Stimulated activated effector memory CD8-positive, alpha-beta T cell treated with anti-CD3 and anti-CD28 coated beads, Interleukin-12 subunit alpha, Interleukin-12 subunit beta, amount 100 ng/mL, for 72 hours (primary cell): ENCODE measurements at places on chromosomes 3 and 15.
A peak's percentile ranks its signal among the peaks of the same experiment; 100 is the strongest.

DNA sequence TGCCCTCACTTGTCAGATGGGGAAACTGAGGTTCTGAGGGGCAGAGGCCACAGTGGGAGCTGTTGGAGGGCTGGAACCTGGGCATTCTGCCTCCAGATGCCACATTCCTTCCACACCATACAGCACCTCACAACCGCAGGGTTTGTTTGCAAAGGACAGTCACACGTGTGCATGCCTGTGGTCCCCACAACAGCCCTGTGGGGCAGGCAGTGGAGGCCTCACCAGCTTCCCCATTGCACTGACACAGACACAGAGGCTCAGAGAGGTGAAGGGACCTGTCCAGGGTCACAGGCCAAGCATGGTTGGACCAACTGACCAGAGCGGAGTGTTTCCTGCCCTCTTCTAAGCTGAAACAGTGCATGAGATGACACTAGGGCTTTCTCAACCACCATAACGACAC is 75.2 kb upstream of the SEC13 start:
- DNase-seq, result no peak

- no peak for DNase-seq
Observed at GRCh38 chr3:182248349-182248880, 536.7 kb downstream of the SOX2 start.

DNA sequence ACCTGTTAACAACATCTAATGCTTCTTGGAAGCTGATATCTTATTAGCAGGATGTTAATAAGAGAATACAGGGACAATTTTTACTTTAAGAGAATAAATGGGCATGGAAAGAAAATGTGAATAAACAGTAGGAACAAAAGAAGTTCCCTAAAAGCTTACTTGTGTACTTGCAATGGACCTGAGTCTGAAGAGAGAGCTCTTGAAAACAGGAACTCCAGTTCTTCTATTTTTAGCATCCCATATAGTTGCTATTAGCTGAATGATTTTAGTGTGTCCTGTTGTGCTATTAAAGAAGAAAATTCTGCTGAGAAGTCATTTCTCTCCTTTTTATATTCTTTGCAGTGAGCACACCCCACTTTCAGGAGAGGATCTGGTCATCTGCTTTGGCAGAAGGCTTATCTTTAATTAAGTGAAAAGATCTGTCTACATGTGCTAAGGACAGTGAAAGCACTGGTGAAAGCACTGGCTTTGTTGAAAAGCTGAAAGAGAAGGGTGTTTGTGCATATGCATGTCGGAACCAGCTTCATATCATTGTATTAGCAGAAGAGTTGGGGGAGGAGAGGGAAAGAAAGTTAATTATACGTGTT is 1.4 kb upstream of the ST3GAL6 start:
- DNase-seq, result no peak

DNA sequence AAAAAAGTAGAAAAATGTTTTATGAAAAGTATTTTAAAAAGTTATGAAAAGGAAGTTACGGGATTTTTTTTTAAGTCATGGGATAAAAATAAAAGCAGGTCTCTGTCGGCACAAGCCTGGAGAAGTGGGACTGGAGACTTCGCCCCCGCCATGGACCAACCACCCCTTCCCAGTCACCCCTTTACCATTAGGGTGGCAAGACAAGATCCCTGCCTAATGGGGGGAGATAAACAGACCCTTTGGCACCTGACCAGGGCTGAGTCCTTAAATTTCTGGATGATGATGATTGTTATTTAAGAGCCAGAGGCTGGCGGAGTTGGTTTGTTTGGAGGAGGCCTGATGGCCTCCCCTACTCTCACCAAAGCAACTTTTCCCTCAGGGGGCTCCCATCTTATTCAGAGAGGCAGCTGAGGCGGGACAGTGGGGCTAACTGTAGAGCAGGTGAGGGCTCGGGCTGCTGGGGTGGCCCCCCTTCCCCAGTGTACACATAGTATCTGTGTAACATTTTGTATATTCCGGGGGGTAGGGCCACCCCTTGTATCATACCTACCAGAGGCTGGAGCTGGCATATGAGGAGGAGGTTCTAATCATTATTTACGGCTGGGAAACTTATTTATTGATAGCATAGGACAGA is 74.0 kb downstream of the ADAMTS7 start:
- no peak for DNase-seq

- no peak for DNase-seq
Observed at GRCh38 chr3:42683875-42684598, 1.3 kb upstream of the KLHL40 start.

- no peak for DNase-seq
Observed at GRCh38 chr15:55250392-55250791, 39.2 kb downstream of the RAB27A start.

DNA sequence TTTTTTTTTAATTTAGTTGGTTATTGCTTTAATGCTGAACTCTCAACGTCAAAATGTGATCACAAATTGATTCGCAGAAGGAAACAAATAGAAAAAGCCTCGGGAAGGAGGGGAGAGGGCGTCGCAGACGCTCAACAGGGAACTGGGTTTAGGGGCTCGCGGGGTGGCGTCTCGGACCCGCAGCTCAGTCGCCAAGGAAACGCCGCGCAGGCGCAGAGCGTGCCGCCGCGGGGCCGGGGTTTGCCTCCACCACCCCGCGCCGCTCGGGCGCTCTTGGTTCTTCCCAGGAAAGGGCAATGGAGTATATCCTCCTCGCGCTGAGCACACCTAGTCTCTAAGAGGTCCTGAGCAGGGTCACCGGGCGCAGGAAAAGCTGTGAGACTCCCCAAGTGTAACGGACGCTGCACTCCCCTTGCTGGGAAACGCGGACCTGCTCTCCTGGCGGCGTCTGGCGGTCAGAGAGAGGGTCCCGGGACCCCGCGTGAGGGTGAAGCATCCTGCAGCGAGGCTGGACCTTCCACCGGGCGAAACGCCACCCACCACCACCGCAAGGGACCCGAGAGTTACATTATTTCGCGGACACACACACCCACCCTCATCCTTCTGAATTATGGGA is 753 bp downstream of the PLCH1 start:
- DNase-seq, result peak; percentile 18

DNA sequence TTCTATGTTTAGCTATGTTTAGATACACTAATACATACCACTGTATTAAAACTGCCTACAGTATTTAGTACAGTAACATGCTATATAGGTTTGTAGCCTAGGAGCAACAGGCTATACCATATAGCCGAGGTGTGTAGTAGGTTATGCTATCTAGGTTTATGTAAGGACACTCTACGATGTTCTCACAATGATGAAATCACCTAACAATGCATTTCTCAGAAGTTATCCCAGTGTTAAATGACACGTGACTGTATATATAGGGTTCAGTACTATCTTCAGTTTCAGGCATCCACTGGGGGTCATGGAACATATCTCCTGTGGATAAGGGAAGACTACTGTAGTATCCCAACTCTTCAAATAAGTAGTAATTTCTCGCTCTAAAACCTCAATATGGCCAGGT is 97.4 kb downstream of the TMCC1 start:
- DNase-seq, result no peak

DNA sequence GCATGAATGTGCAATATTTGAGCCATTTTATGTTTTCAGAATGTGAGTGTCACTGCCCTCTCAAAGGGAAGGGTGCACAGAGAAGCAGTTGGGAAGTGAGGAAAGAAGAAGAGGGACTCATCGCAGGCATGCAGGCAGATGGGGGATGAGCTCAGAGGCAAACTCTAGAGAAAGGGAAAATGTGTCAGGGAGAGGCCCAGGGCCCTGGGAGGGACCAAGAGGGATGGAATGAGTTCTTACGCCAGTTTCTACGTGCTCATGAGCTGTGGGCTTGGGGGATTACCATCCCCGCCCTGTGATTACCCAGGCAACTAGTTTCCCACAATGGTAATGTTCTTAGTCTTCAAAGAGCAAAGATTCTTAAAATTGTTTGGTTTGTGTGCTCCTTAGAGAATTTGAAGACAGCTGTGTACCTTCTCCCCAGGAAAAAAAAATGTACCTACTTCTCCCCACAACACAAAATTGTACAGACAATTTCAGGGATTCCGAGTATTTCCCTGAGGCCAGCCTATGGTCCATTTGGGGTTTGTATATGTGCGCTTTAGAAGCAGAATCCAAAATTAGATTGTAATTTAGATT is 17.8 kb downstream of the GCSAM start:
- no peak for DNase-seq

GRCh38 chr3:133023362-133023761 is 14.8 kb upstream of the TMEM108 start:
- no peak for DNase-seq

DNA sequence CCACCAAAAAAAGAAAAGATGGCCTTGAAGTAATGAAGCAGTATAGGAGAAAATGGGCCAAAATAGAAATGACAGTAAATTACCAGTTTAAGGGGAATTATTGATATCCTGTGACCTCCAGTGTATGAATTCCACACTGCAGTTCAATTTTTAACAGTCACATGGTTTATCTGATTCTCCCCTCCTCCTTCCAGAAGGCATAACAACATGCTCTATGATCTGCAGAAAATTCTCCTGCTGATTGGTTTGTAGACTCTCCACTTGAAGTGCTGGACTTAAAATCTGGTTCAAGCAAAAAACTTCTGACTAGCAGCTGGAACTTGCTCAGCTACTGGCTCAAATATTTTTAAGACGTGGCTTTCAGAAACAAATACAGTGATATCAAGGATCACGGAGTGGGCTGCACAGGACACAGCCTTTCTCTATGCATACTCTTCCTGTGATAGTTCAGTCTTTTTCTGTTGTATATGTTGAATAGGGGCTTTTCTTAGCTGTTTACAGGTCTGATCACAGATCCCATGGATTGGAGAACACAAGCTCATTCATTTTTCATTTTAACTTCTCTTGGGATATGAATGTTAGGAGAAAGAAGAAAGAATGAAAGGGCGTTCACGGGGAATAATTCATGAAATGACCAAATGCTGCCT is 211.5 kb downstream of the LSAMP start:
- DNase-seq, result no peak

- DNase-seq, result no peak
Observed at GRCh38 chr3:172713316-172713715, 2.4 kb upstream of the NCEH1 start.

DNA sequence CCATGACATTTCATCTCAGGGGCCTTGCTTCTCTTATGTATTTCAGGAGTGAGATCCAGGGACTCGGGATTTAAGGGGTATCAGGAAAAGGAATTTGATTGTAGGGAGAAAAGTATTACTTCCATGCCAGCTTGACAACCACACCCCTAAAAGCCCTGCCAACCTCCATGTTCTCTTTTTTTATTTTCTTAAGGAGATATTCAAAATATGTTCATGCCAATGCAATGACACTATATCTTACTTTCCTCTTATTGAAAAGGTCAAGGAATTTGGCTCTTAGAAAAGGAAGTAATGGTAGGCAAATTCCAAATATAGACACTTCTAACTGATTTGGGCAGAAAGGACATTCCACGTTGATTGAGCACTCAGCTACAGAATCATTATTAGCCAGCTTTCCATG is 407.5 kb upstream of the NECTIN3 start:
- no peak for DNase-seq

- DNase-seq, result no peak
Observed at GRCh38 chr3:153919773-153920172, 201.4 kb upstream of the ARHGEF26 start.

GRCh38 chr15:58519516-58519915 is 87.7 kb downstream of the LIPC start:
- no peak for DNase-seq

DNA sequence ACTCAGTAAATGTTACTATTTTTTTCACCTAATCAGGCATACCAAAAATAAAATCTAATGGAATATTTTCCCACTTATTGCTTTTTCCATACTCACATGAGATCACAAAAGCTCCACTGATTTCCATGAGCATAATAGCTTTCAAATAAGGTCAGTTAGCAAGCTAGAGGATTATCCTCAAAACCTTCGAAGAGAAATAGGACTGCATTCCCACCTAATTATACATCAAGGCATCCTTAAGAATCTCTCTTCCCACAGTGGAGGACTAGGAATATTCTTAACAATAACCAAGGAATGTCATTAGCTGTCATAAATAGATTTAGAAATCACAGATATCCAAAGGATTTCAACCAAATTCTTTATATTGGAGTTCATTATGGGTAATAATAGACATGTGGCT is 127.9 kb upstream of the STT3B start:
- no peak for DNase-seq

- DNase-seq, result no peak
Observed at GRCh38 chr15:45729141-45729540, 94.3 kb downstream of the SQOR start.

- DNase-seq, result no peak
Observed at GRCh38 chr3:4551051-4551711, 58.0 kb downstream of the ITPR1 start.

DNA sequence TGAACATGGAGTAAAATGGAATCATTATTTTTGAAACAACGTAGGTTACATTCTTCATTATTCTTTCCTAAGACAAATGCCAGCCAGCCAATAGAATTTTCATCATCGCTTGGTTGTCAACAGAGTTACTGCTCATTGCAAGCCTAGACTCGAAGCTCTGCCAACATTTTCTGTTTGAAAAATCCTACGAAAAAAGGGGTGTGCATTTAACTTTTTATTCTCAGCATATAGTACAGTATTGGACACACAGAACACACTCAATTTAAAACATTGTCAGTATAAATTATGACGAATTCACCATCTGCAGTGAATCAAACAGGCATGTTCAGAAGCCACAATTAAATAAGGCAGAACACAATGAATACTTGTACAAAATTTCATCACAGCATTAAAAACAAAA is 232.1 kb downstream of the NR1D2 start:
- DNase-seq, result no peak

DNA sequence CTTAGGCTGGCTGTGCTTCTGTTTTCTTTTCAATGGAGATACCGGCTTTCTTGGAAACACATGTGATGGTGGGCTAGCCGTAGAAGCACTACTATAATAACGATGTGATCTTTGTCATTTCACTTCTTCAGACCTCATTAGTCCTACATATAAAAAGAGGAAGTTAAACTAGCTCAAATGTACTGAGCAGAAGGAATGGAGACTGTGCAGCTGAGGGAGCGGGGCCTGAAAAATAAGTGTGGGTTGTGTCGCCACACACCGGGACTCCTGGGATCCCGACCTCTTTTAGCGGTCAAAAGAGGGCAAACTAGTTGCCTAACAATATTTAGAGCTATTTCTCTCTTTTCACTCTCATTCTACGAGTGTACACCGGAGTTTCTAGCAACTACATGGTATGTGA is 1.0 kb upstream of the RNF7 start:
- no peak for DNase-seq

- no peak for DNase-seq
Observed at GRCh38 chr3:194294199-194294894, 56.8 kb downstream of the CPN2 start.

- no peak for DNase-seq
Observed at GRCh38 chr15:85745023-85745422, 49.7 kb downstream of the KLHL25 start.

DNA sequence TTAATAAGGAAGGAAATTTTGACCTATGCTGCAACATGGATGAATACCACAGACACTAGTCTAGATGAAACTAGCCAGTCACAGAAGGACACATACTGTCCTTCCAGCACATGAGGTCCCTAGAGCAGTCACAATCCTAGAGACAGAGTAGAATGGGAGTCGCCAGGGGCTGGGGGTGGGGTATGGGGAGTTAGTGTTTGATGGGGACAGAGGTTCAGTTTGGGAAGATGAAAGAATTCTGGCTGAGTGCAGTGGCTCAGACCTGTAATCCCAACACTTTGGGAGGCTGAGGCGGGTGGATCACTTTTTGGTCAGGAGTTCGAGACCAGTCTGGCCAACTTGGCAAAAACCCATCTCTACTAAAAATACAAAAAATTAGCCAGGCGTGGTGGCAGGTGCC is 99.2 kb downstream of the TPRA1 start:
- no peak for DNase-seq
